AG04450 (cell line): ENCODE measurements at places on chromosomes 16 and 17. TPM values are rescaled to one million over a fixed set of nuclear protein-coding genes. Genes with fewer than 3 reads are reported as not detected.

GRCh38 chr16:81530814-81531213, 86.2 kb downstream of the CMIP start:
- no peak for DNase-seq

DNA sequence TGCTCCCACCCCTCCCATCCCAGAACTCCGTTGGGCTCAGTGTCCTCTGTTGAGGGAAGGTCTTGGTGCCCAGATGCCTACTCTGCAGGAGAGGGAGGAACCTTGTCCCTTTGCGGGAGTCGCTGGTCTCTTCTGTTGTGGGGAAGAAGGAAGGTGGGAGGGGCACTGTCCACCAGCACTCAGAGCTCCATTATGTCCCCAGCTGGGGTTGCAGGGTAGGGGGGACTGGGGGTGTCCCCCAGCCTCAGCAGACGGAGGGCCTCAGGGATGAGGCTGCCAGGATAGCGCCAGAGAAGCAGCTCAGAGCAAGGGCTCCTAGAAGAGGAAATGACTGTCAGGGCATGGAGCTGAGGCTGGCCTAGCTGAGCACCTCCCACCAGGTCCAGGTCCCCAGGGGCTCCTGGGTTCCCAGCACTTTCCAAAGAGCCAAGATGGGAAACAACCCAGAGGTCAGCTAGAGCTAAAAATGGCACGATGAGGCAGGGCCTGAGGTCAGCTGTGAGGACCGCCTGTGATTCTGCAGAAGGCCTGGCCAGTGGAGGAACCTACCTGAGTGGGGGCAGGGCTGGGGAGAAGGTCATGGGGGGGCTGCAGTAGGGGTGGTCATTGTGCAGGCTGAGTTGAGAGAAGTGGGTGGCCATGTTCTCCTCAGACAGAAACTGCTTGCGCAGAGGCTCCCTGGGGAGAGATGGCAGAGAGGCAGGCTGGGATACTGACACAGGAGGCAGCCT, 893 bp downstream of the HCFC1R1 start:
- DNase-seq = no peak

DNA sequence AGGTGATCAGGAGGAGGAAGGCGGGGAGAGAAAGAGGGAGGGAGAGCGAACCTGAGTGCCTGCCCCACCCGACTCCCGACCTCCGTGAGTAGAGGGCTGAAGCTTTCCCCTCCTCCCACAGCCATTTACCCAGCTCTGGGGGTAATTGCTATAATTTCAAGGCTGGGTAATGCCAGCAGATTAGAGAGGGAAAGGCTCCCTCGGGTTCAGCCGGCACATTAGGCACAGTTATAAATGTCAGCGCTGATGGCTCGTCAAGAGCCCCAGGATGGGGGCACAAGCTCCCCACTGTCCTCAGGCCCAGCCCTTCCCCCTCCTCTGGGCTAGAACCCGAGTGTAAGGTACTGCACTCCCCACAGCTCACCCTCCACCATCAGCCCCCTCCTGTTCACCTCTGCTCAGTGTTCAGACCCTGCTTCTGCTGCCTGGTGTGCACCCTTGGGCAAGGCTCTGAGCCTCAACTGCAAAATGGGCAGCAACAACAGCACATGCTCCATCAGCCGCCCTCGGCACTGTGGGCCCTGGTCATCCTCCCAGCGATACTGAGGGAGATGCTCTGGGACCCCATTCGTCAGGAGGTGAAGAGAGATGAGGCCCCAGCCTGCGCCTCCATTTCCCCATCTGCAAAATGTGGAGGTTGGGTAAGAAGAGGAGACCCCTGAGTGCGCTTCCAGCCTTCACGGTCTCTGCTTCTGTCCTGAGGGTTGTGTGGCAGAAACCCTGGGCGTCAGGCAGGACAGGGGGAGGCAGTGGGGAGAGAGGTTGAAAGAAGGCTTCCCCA, 77.2 kb downstream of the NT5M start:
- DNase-seq = no peak

DNA sequence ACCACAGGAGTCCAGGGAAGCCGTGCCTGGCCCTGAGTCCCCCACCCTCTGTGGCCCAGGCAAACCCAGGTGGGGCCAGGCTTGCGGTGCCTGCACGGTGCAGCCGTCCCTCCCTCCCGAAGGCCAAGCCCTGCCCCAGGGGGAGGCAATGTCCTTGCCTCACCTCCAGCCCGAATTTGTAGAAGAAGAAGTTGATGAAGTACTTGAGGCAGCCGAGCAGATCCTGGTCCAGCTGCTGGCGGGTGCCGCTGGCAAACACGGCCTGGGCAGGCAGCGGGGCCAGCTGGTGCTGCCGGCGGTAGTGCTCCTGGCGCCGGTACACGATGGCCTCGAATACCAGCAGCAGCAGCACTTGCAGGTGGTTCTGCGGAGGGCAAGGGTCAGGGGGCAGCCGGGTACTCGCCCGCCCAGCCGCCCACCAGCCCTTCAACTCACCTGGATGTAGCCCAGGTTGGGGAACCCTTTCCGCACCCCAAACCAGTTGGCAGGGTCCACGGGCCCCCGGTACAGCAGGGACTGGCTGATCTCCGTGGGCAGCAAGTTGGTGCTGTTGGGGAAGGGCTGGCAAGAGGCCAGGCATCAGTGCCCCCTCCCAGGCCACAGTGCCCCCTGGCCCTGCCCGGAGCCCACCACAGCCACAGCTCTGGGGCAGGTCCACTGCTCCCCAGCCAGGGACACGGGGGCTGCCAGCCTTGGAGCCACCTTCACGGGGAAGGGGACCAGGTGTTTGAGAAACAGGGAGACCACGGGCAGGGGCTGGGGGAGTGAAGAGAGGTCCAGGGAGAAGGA, 26.1 kb downstream of the CTU2 start:
- no peak for DNase-seq

DNA sequence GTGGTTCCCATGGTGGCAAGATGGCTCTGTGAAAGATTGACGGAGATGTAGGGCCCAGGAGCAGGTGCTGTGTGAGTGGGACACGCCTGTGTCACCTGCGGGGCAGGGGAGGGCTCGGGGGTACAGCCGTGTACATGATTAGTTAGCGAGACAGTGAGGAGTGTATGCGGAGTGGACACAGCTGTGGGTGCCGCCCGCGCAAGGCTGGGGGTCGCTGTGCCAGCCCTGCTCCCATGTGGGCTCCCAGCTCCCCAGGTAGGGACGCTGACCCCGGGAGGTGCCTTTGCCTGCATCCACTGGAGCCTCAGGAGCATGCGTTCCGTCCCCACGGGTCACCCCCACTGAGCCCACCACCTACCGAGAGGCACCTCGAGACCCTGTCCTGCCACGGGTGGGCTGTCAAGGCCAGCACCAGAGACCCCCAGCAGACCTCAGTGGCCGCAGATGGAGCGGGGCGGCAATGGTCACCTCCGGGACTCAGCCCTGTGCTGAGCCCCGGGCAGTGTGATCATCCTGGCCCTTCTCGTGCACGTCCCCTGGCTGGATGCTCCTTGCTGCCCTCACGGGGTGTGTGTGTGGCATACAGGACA, 7.4 kb downstream of the CAPN15 start:
- no peak for DNase-seq

GCGR gene
- not detected in 2 replicates for polyA plus RNA-seq
